Heart left ventricle (tissue), 16 donors: ENCODE measurements at places on chromosomes 12 and 14. TPM values are rescaled to one million over a fixed set of nuclear protein-coding genes. Genes with fewer than 3 reads are reported as not detected.

GRCh38 chr12:64744422-64745258 is 14.6 kb downstream of the GNS start:
- DNase-seq, result no peak

DNA sequence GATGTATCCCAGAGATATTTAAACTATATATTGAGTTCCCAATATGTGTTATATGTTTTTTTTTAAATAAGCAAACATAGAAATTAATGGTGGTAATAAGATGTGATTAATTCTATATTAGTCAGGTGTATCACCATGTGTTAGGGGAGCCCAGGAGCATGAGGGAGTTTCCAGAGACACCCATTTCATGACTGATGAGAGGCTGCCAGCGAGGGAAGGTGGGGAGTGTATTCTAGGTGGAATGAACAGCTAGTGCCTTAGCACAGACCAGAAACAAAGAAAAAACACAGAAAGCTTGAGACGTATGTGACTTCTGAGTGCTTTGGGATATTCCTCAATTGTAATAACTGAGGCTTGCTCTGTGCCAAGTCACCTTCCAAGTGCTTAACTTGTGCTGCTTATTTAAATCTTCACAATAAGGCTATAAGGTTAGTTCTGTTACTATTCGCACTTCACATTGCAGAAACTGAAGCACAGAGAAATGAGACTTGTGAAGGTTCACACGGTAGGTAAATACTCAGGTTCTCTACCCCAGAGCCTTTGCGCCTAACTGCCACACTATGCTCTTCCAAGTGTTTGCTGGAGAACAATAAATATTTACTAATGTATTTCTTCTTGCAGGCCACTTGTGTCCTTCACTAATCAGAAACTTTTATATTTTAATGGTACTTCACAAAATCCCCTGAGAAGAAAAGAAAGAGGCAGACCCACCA is 17.9 kb upstream of the MGP start:
- DNase-seq, result no peak

Gene PLEKHG3
- total RNA-seq, result 23.8 TPM

GRCh38 chr14:85576218-85576617 is 46.3 kb downstream of the FLRT2 start:
- DNase-seq, result no peak

DNA sequence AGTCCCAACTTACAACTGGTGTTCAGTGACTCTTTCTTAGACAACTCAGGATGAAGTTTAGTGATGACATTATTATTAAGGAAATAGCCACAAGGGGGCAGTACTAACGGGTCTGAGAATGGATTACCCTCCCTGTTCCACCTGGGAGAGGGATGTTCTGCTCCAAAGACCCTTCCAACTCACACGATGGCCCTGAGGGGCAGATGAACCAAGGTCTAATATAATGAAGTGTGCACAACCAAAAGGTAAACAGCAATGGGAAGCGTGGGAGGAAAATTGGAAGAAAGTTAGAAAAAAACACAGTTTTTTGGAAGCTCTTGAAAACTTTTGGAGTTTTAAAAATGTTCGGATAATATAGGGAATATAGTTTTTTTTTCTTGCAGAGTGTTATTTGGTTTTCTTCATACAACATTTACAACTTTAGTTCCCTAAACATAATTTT is 24.0 kb downstream of the FGF6 start:
- DNase-seq, result no peak

DNA sequence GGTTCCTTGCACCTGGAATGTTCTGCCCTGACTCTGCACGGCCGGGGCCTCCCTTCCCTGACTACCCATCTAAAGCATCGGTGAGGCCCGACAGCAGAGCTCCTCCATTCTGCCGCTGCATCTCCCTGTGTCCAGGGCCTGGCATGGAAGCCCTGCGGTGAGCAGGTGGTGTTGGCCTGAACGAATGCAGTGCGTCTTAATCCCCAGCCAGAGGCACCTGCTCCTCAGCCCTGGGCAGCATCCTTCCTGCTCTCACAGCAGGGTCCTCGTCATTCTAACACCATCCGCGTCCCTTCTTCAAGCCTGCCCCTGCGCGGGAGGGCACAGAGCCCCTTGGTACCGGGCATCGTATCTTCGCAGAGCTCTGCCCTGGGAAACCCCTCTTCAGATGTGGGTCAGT is 15.4 kb downstream of the BEGAIN start:
- DNase-seq, result no peak

Gene RFLNA
- not detected for total RNA-seq

Gene DGLUCY
- 138 TPM for total RNA-seq

Gene CISTR
- total RNA-seq, result 0.68 TPM

DNA sequence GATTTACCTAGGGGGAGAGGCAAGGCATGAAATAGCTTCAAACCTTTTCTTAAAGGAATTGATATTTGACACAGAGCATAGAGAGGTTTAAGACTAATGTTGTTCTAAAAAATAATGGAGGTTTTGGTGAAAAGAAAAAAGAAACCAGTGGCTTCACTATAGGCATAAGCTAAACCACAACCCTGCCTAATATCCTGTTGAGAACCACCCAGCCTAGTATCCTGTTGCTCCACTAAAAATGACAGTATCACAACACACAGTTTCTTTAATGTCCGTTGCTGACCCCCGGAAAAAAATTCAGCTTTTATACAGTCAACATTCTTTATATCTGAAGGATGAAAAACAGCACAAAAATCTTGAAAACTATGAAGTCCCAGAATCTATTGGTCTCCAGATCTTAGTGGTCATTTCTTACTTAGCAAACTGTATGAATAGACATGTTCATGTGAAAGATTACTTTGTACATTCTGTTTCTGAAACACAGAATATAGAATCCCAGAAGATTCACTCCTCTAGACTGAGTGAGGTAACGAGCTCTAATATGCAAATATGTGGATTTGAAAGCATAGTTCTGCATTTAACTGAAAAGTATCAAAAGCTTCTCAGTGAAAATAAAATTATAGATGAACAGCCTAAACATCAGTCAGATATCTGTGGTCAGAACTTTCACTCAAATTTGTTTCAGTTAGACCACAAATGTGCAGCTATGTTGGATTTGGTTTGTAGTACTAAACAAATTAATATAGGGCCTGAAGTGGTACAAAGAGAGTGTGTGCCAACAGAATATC is 40.5 kb downstream of the GALC start:
- DNase-seq, result no peak

Gene NGB
- total RNA-seq, result not detected

Gene ITPR2
- total RNA-seq, result 15.5 TPM

GRCh38 chr14:70655110-70655826 is 13.6 kb downstream of the TTC9 start:
- no peak for DNase-seq

GRCh38 chr12:70031046-70031445 is 206.0 kb downstream of the MYRFL start:
- DNase-seq, result no peak

DNA sequence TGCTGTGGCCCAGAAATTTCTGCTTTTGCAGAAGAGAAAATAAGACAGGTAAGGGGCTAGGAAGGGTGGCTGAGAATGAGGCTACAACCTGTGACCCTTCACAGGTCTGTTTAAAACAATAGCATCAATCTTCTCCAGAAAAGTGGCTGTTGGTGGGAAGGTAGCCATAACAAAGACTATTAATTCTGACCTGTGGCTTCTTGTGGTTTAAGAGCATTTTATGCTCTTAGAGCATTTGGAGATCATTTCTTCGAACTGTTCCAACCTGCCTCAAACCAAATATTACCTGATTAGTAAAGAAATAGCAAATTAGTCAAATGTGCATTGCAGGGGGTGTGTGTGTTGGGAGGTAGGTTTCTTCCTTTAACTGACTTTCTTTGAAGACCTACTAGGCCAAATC is 15.2 kb upstream of the TCP11L2 start:
- no peak for DNase-seq

Gene RNASE7
- total RNA-seq, result not detected

Gene KCNC2
- not detected for total RNA-seq

Gene PZP
- 0.68 TPM for total RNA-seq

- no peak for DNase-seq
These were observed 153.5 kb upstream of the MAX start for GRCh38 chr14:65255583-65256461.

Gene USP44
- total RNA-seq, result not detected

DNA sequence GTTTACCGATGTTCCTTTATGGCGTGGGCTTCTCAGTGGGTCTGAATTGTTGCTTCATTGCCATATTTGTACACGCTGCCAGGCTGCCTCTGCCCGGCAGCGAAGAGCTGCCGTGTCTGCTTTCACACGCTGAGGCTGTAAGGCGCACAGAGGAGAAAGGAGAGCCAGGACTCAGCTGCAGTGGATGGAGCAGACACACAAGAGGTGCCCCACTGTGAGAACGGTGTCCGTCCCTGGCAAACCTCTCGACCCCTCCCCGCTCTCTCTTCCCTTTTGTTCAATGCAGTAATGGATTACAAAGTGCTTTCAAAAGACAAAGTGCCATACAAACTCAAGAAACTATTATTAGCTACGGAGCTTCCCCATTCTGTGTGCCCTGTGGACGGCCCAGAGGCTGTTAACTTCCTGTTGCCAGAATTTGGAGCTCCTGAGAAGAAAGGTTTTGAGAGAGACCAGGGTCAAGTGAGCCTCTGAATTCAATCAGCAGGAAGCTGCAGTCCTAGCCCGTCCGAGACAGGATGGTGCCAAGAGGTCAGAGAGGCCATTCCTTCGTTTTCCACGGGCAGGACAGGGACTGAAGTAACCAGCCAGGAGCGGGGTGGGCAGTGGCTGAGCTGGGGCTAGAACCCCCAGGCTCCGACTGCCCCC is 15.8 kb downstream of the CCND2 start:
- DNase-seq, result no peak

DNA sequence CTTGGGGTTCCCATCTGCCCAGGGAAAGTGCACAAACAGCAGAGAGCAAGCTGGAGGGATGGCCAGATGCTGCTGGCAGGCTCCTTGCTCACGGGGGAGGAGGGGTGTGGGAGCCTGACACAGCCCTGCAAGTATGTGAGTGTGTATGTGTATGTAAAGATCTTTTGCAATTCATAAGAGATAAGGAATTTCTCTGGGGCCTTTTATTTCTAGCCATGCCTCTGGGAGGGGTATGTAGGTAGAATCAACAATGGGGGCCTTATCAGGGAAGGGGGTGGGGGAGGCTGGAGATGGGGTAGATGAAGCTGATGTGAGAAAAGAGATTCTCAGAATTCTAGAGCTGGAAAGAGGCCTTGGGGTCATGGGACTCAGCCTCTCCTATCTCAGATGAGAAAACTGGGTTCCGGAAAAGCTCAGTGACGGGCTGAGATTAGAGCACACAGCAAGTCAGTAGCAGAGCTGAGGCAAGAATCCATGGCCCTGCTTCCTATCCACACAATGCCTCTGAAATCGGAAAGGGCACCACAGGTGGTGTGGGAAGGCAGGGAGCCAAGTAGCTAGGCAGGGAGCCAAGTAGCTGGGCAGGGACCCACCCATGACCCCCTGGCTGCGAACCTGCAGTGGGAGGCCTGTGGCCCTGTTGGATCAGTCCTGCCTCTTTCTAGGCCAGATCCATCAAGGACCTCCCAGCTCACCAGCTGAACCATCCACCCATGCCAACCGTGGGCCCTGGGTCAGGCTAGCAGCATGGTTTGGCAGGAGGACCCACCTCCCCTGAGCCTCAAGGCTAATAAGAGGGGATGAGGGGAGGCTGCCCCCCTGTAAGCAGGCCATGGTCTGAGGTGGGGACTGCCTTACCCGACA is 54.7 kb downstream of the PLEKHG3 start:
- DNase-seq, result no peak

Gene RHOJ
- 10.6 TPM for total RNA-seq

DNA sequence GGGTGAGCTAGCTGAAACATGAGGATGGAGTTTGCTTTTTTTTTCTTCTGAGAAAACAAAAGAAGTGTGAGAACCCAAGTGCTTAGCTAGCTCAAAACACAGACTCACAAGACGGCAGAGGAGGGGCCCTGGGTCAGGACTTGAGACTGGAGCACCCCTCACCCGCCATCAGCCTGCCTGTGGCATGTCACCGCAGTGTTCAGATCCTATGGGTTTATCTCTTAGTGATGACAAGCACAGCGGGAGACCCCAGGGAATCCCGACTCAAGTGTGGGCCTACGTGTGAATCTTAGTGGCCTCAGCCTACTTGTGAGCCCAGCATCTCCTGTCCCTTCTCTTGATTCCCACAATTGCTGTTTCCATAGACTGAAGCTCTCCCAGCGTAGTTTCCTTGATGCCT is 22.9 kb downstream of the DYRK4 start:
- DNase-seq, result no peak

GRCh38 chr14:86430853-86431252 is 900.9 kb downstream of the FLRT2 start:
- no peak for DNase-seq

Gene LRP6
- total RNA-seq, result 19.4 TPM

DNA sequence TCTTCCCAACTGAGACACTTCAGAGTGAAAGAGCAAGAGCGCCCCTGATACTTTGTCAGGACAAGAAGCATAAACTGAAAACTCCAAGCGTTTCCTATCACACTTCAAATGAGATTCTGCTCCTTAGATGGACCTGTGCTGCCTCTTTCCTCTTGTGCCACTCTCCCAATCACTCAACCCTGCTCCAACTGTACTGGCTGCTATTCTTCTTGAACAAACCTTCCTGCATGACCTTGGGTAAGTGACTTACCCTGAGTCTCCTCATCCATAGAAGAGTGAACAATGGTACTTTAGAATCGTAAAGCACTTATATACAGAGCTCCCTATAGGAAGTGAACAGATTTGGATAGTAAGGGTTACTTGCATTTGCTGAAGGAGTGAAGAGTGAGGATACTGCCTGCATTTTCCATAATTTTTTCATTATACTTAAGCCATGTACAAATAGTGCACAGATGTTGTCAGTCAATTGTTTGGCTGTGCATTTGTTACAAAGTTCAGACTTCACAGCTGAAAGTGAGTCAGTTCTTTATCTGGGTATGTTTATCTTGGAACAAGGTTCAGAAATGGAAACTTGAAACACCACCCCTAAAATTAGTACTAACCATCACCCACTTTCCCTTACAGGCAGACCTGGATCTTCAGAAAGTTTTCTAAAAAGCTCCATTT is 10.8 kb downstream of the MTERF2 start:
- DNase-seq, result no peak

Gene PLEKHA5
- 43.7 TPM for total RNA-seq

DNA sequence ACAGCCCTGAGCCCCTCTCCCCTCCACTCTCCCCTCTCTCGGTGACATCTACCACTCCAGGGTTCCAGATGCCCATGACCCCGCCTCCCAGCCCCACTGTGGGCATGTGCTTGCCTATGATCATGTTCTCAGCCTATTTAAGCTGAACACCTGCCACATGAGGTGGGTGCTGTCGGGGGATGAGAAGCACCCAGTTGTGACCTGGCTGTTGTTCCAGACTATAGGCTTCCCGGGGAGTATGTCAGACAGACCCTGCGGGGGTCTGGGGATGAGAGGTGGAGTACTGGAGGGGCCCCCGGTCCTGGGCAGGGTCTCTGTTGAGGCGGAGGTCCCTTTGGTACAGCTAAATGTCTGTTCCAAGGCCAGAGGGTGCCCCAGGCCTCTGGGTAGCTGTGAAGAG is 6.0 kb downstream of the VSX2 start:
- DNase-seq, result no peak

- DNase-seq, result no peak
These were observed 527.0 kb upstream of the ATP2B1 start for GRCh38 chr12:90235642-90236041.

GRCh38 chr14:83624541-83624940 is 1905.4 kb upstream of the FLRT2 start:
- DNase-seq, result no peak
